Uterus (tissue), 4 donors: ENCODE measurements at places on chromosomes 6 and 20.

GRCh38 chr20:38426006-38426897, 8.9 kb downstream of the SNHG17 start:
- no peak for DNase-seq

DNA sequence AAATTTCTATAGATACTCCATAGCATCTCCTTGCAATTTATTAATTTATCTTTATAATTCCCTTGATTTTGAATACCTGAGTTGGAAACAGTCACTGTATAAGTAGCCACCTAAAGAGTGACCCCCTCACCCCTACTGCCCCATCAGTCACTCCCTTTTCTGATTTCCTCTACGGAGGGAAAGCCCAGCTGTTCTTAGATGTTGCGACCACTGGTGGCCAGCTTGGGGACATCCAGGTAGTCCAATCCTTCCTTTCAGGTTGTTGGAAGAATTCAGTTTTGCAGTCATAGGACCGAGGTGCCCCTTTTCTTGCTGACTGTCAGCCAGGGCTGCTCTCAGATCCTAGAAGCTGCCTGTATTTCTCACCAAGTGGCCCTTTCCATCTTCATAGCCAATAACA, 87.8 kb downstream of the BMP6 start:
- no peak for DNase-seq

DNA sequence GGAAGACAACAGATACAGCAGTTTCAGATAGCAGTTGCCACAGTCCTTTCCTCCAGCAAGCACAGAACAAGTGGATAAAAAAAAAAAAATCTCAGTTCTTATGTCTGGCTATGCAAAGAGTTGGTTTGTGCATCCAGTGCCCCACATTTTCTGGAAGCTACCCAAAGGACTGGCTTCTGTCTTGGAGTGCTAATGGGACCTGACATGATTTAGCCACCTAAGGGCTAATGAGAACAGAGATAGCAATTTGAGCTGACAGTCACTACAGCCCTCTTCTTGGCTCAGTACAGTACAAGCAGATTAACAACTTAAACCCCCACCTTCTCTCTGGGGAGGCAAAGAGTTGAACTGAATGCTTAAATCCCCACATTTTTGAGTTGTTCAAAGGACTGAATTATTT, 976.8 kb downstream of the TBC1D32 start:
- no peak for DNase-seq

GRCh38 chr6:33576668-33577067, 3.4 kb downstream of the BAK1 start:
- no peak for DNase-seq
